Suppressor macrophage treated with lipopolysaccharide for 1 hour (primary cell): ENCODE measurements at places on chromosomes 16 and 17.

GRCh38 chr16:50267651-50268050 lies 1.3 kb downstream of the ADCY7 start:
- DNase-seq = peak; percentile 63

DNA sequence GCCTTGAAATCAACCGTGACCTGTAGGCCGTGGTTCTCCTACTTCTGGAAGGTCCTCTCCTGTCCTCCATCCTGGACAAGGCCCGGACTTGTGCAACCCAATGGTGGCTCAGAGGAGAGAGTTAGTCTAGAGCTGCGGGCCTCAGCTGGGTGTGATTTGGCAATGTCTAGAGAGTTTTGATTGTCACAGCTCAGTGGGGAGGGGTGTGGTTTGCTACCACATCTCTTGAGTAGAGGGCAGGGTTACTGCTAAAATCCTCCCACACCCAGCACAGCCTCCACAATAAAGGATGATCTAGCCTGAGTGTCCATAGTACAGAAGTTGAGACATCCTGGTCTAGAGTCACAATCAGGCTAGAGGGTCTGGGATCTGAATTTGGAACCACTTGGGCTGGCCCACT lies 40.3 kb downstream of the MYH13 start:
- no peak for DNase-seq

GRCh38 chr17:17886726-17887125 lies 49.9 kb upstream of the SREBF1 start:
- DNase-seq = no peak

GRCh38 chr17:76365256-76365903 lies 11.7 kb upstream of the PRPSAP1 start:
- DNase-seq = peak; percentile 46

DNA sequence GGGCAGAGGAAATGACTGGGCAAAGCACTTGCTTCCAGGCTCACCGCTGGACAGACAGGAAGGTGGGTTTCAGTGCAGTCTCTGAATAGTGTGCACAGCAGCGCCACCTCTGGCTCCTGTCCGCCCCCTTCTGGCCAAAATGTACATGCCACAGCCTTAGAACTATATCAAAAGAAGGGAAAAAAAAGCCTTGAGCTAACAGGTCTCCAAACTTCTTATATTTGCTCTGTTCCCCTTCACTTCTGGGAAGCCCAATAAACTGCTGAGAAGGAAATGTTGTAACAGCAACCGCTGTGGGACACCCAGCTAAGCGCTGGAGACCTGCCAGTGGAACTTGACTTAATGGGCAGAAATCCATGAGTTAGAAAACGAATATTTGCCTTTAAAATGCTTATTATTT lies 17.5 kb downstream of the COG7 start:
- peak; percentile 78 for DNase-seq

DNA sequence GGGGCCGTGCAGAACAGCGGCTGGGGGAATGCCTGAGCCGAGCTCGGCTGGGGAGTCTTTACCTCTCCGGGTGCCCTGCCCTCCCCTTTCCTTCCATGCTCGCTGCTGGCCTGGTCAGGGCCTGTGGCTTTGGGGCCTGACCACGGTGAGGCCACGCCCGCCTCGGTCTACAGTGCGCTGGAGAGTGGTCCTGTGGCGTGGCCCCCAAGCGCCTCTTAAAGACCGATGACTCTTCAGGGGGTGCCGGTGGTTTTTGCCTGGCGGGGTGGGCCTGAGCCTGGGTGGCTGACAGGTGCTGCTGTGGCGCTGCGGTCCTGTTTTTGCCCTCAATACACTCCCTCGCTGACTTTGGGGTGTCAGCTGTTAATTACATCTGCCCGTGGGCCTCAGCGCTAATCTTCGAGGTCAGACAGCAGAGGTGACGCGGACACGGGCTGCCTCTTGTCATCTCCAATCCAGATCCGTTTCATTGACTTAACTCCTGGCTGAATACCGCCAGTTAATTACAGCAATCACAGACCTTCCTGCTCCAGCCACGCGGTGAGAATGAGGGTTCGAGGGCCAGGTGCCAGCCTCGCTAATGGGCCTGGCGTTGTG lies 29.7 kb downstream of the GSE1 start:
- no peak for DNase-seq

- peak; percentile 81 for DNase-seq
Observed at GRCh38 chr17:1709971-1710806, at the start of gene TLCD2. Gene TLCD2, minus strand, starts transcription at chr17:1710377. Its CDS starts 135 bp downstream, at chr17:1710242.

DNA sequence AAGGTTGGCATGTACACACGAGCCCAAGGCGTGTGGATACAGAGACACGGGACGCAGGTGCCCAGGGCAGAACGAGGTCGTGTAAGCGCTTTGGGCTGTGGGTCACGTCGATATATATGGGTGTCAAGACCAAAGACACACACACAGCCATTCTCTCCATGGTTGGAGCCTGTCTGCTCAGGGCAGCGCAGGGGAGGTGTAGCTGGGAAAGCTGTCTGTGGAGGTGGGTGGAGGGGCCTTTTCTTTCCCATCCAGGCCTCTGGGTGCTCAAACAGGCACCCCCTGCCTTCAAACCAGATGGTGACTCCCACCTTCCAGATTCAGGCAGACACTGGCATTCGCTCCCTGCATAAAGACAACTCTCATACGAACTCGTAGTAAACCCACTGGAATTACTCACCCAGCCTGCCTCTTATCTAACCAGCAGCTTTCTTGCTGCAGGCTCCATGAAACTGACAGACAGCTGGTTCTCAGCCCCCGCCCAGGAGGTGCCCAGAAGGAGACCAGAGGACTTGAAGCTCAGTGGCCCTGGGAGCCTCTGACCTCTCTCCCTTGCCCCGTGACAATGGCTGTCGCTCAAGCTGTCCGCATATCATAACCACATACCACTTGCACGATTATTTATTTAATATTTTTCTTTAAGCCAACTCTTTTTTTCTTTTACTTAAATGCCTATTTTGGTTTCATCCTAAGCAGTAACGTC lies 237.1 kb downstream of the KATNIP start:
- DNase-seq = no peak

GRCh38 chr17:27569884-27570577 lies 61.0 kb upstream of the LGALS9 start:
- no peak for DNase-seq

DNA sequence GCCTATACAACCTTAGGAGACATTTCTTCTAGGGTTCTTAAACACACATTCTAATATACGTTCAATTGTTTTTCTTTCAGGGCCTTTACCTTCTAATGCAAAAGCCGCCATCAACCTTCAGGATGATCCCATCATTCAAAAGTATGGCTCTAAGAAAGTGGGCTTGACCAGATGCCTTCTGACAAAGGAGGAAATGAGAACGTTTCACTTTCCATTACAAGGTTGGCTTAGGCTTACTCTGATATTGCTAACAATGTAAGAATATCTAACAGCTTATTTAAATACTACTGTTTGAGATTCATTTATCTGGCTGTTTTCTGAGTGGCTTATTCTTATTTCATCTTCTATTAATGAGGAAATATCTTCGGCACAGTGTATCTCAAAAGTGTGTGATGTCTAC lies 15.4 kb downstream of the REXO5 start:
- DNase-seq = no peak

- no peak for DNase-seq
Observed at GRCh38 chr16:3026609-3027488, 3.0 kb downstream of the THOC6 start.

GRCh38 chr16:87332150-87332549 lies 15.0 kb upstream of the C16orf95 start:
- DNase-seq = no peak

DNA sequence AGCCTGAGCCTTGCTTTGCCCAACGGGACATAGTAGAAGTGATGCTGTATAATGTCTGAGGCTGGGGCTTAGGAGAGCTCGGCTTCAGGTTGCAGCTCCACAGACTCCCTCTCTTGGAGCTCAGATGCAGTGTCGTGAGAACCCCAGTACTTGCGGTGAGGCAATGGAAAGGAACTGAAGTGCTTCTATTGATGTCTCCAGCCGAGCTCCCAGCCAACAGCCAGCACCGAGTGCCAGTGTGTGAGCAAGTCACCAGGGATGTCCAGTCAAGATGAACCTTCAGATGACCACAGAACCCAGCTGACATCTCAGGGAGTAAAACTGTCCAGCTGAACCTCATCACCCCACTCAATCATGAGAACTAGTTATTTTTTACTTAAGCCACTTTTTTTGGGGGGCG lies 268.1 kb downstream of the IRF8 start:
- DNase-seq = no peak

DNA sequence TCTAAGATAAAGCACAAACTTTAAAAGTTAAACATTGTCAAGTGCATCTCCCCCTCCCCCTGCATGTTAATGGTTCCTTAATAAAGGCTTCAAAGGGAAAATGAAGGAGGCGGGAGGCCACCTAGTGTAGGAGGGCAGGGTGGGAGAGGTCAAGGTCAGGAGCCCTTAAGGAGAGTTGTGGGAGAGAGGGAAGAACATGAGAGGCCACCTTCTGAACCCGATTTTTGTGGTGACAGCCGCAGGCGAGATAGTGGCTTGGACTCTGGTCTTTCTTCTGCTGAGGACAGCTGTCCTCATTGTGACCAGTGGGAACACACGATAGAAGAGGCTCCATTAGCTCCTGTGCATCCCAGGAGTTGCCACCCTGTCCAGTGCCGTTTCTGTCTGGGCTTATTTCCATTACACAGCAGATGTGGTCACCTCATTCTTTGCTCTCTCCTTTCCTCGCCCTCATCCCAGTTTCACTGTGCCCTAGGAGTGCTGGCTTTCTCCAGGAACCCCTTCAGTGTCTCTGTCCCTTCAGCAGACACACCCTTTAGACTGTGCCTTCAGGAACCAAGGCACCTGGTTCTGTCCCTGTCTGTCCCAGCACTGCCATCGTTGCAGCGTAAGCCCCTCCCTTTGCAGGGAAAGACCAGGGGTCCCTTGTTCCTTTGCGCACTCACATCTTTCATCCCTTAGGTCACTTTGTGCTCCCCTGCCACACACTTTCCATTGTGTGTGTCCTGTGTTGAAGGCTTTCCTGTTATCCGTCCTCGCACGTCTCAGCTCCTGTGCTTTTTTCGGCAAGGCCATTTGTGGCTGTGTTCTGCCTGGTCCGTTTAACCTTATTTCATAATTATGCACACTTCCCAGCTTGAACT lies 7.5 kb downstream of the SEC14L1 start:
- no peak for DNase-seq

DNA sequence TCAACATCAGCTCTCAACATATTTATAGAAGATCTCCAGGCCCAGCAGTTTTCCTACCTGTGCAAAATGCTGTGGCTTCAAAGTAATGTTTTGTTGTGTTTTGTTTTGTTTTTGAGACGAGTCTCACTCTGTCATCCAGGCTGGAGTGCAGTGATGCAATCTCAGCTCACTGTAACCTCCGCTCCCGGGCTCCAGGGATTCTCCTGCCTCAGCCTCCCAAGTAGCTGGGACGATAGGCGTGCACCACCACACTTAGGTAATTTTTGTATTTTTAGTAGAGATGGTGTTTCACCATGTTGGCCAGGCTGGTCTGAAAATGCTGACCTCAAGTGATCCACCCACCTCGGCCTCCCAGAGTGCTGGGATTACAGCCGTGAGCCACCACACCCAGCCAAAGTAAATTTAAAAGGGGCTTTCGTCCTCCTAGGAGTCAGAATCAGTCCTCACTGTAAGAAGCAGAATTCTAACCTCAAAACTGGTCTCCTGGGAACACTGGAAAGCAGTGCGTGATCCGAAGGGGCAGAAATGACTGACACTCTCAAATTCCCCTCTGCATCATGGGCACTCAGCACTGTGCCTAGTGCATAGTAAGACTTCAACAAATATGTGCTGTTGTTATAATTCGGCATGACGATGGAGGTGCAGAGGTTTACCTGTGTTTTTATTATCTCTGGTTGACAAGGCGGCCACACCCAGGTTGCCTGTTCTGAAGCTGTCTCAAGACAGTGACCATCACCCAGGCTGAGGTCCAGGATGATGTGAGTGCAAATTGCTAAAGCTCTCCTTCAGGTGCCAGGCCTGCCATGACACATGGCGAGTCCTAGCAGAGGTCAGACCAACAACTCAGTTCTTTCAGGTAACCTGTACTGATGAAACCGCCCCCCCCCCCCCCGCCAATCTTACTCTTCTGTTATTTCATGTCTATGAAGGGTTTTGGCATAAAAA lies 59.8 kb downstream of the ADCY9 start:
- DNase-seq = no peak

GRCh38 chr16:14146445-14146844 lies 75.3 kb downstream of the MRTFB start:
- DNase-seq = no peak

DNA sequence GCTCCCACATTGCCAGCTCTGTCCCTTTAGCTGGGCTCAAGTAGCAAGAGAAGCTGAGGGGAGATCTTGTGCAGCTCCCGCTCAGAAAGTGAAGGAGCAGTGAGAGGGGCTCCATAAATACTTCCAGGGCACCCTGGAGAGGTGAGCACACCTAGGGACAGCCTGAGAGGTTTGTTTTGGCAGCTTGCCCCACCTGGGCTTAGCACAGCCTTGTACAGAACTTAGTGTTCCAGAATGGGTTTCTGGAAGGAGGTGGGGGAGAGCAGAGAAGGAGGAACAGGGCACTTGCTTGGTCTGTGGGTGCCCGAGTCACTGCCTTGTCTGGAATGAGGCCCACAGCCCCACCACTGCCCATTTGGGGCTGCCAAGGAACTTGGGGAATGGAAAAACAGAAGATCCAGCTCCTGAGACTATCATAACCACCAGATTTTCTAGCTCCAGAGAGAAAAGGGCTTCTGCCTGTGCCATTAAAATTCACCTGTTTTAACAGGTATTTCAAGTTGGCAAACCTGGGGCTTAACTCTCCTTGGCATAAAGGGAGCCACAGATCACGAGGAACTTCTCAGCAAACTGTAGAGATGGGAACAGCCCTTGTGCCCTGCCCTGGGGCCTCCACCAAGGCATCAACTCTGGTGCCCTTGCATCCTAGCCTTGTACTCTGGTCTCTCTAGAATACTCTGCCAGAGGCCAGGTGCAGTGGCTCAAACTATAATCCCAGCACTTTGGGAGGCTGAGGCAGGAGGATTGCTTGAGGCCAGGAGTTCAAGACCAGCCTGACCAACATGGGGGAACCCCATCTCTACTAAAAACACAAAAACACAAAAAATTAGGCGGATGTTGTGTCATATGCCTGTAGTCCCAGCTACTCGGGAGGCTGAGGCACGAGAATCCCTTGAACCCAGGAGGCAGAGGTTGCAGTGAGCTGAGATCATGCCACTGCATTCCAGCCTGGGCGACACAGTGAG lies 1.9 kb downstream of the PRR15L start:
- no peak for DNase-seq

DNA sequence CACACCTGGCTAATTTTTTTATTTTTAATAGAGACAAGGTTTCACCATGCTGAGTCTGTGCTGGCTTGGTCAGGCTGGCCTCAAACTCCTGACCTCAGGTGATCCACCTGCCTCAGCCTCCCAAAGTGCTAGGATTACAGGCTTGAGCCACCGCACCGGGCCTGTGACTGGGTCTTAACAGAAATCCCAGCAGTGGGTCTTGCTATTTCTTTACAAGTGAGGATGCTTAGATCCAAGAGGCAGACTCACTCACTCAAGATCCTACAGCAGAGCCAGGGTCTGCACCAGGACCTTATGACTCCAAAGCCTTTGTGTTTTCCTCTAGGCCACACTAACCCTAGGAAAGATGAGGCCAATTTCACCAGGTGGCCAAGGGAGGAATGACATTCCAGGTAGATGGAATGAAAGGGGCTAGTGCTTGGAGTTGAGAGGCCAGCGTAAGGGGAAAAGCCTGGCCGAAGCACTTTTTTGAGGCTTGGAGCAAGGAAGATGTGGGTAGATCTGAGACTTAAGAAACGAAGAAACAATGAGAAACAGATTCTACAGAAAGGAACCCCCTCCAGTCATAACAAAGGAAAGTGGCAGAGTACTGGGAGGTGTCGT lies 5.7 kb upstream of the STAT5A start:
- no peak for DNase-seq

- no peak for DNase-seq
Observed at GRCh38 chr16:19128454-19129200, 14.9 kb downstream of the ITPRIPL2 start.
